ENCODE measurements at places on chromosomes 3 and 15.

- DNase-seq: no peak
Observed at GRCh38 chr3:46524008-46524407, 26.2 kb downstream of the RTP3 start.

GRCh38 chr15:38961931-38962330, 397.3 kb upstream of the RASGRP1 start:
- DNase-seq: no peak

- DNase-seq: no peak
Observed at GRCh38 chr15:85276508-85276907, 103.9 kb upstream of the AKAP13 start.

DNA sequence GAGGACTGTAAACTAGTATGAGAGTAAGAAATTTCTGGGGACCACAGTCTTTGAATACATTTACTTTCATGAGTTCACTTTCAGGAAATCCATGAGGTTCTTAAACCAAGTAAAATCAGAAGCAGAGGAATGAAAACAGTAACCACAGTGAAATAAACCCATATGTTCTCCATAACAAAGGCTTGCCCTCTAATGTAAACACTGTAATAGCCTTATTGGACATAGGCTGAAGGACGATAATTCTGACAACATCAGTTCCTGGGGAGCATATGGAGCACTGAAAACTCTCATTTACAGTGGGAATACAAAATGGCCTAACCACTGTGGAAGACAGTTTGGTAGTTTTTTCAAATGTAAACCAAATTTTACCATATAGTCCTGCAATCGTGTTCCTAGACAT, 965.8 kb downstream of the NSUN3 start:
- no peak for DNase-seq

GRCh38 chr15:64423970-64424369, 36.3 kb downstream of the TRIP4 start:
- DNase-seq: no peak
